ENCODE measurements at places on chromosomes 7 and 10. TPM values are rescaled to one million over a fixed set of nuclear protein-coding genes. Genes with fewer than 3 reads are reported as not detected.

Gene PRDX3
- total RNA-seq = 92.8 TPM

Gene FFAR4
- not detected for total RNA-seq

Gene IKZF5
- 13.4 TPM for total RNA-seq

Gene DPP6
- 36.7 TPM for total RNA-seq

Gene NUTM2A
- 1.2 TPM for total RNA-seq

Gene ALOX5
- total RNA-seq = 0.62 TPM

Gene TRPV6
- total RNA-seq = under 0.01 TPM

Gene WDR86
- total RNA-seq = 50.2 TPM

Gene MEPCE
- total RNA-seq = 25.3 TPM

Gene MYPN
- total RNA-seq = not detected

Gene SLC18A2
- not detected for total RNA-seq

Gene EIF5AL1
- 0.16 TPM for total RNA-seq

Gene NANOS1
- 4.8 TPM for total RNA-seq

Gene NUDCD3
- 124 TPM for total RNA-seq

Gene HOXA11
- total RNA-seq = not detected

Gene EVX1
- total RNA-seq = not detected

Gene MMD2
- total RNA-seq = 0.94 TPM

Gene SHH
- total RNA-seq = 0.62 TPM

Gene KCNH2
- total RNA-seq = 8.0 TPM

Gene LRRN3
- total RNA-seq = 187 TPM

Gene ING3
- total RNA-seq = 32.4 TPM

Gene ASIC3
- 0.62 TPM for total RNA-seq

Gene SLC26A5
- total RNA-seq = not detected

Gene NEUROG3
- not detected for total RNA-seq

Gene VSTM2A
- 58.6 TPM for total RNA-seq

Gene CPA2
- not detected for total RNA-seq

Gene INMT
- 0.16 TPM for total RNA-seq

Gene BTAF1
- total RNA-seq = 90.6 TPM

Gene CHRM2
- 9.4 TPM for total RNA-seq

Gene COL1A2
- total RNA-seq = 124 TPM

Gene TCAF2
- total RNA-seq = 0.78 TPM

Gene EPO
- total RNA-seq = not detected

Gene TMEM225B
- total RNA-seq = not detected

Gene SAP25
- total RNA-seq = not detected

Gene MINPP1
- total RNA-seq = 25.1 TPM

Gene C10orf53
- total RNA-seq = not detected

Gene ADIRF
- not detected for total RNA-seq

Gene LRRC18
- not detected for total RNA-seq

Gene MYL10
- not detected for total RNA-seq

Gene CPA5
- total RNA-seq = not detected

Gene TRRAP
- total RNA-seq = 23.6 TPM

Gene CYP2C19
- total RNA-seq = 0.16 TPM

Gene CALU
- 47.1 TPM for total RNA-seq

Gene PLPP4
- 20.4 TPM for total RNA-seq

Gene FAM180A
- total RNA-seq = not detected

Gene CCDC172
- total RNA-seq = not detected
